GM06990 (cell line): ENCODE measurements at places on chromosomes 2 and 18.

DNA sequence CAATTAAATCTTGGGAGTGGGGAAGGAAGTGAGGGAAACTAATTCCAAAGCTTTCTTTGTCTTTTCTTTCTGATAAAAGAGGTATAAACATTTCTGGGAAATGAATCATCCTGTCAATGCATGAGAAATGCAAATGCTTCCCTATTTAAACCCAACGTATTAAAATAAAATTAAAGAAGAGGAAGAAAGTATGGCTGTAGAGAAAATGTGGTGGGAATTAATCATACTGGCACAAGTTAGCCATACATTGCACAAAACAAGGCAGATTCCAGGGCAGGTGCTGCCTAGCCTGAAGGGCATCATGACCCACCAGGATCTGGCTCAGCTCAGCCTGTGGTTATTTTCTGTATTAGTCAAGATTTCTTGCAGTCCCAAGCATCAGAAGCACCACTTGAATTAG, 338.0 kb downstream of the NYAP2 start:
- DNase-seq, result no peak

- DNase-seq, result no peak
Observed at GRCh38 chr2:96119389-96119751, 3.0 kb upstream of the ADRA2B start.

- no peak for DNase-seq
Observed at GRCh38 chr2:147636886-147637285, 207.9 kb upstream of the ACVR2A start.

GRCh38 chr2:229870903-229871656, 50.7 kb downstream of the TRIP12 start:
- DNase-seq, result no peak

DNA sequence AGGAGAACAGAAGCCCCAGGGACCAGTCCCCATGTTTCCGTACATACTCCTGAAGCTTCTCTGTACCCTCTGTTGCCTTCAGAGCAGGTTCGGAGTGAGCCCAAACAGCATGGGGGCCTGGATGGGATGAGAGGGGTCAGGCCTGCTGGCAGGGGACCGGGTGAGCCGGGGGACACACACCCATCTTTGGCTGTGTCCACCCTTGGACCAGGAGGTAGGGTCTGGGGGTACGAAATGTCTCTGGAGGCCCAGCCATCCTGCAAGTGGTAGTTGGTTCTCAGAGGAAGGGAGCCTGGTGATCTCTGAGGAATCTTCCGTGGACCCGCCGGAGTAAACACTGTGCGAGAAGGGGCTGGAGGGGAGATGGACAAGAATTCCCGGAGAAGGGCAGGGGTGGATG, 15.3 kb downstream of the FBLN7 start:
- DNase-seq, result no peak

DNA sequence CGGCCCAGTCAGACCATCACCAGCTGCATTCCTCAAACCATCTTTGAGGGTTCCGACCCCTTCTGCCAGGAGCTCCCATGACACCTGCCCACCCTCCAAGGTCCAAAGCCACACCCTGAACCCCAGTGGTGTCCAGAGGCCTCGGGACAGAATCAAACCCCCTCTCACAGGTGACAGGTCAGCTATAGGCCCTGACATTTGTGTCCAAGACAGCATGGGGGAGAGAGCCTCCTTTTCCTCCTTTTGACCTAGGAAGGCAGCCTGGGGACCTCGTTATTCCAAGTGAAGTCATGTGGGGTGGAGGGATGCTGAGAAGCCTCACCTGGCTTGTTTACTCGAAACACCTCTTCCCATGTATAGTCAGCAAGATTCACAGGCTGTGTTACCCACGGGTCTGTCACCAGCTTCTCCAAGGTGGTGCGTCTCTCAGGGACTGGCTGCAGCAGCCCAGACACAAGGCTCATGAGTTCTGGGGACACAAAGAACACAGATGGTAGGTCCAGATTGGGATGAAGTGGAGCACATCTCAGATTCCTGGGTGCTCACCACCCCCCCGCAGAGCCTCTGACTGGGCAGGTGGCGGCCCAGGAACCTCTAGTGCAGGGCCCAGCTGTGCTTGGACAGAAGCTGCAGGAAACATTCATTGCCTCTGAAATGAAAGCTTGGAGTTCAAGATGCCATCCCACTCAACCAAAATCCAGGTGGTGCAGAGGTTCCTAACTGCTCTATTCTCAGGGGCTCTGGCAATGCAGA, 5.1 kb upstream of the MTERF4 start:
- DNase-seq, result no peak

- DNase-seq, result no peak
Observed at GRCh38 chr2:238220892-238221521, 17.5 kb upstream of the ILKAP start.

GRCh38 chr2:181334158-181334826, 122.9 kb upstream of the ITGA4 start:
- DNase-seq, result no peak

- DNase-seq, result no peak
Observed at GRCh38 chr2:120941571-120942120, 206.0 kb downstream of the GLI2 start.

DNA sequence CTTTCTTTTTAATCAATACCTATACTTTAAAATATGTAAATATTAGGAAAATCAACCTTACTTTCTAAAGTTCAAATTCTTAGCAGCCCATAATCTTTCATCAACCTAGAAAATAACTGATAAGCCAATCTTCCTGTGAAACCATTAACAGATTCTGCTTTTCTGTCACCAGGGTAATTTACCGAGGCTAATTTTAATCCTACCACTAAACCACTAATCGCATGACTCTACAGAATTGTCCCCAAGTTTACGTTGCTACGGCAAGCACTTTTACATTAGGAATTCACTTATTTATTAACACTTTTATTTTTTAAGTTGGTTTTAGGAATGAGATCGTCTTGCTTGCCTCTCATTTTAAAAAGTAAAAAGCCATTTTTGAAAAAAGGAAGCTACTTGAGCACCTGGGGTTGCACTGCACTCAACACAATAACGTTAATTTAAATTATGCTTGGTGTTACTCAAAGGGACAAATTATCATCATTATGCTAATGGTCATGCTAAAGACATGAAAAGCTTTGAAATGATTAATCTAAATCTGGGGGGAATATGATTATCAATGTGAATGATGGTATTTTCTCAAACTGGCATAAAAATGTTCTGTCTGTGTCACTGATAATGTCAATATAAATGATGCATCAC, 10.2 kb downstream of the ZNF516 start:
- no peak for DNase-seq

DNA sequence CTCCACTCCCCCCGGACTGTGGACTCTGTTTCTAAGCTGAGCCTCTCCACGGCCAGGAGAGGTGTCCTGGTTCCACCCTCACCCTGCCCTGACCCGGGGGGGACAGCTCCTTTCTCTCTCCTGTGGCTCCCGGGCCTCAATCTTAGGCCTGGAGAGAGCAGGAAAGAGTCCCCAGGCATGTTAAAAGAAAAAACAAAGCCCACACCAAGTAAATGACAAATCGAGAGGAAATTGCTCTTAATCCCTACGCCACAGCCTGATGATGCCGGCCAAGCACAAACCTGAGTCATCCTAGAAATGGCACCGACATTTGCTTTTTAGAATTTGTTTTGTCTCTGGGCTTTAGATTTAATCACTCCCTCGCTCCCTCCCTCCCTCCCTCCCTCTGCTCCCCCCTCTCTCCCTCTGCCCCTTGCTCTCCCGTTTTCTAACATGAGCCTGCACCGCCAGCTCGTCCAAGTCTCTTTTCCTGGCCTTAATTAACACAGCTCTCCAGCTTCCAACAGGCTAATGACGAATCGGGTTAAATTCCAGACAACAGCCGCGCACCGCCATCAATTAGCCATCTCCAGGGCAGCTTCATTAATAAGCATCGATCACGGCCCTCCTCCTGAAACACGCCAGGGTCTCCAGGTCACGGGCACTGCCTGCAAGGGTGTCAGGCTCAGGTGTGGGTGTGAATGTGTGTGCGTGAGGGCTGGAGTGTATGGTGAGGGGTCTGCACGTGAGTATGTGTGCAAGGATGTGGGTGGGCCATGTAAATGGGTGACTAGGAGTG, 230.8 kb downstream of the CELF4 start:
- DNase-seq, result no peak

DNA sequence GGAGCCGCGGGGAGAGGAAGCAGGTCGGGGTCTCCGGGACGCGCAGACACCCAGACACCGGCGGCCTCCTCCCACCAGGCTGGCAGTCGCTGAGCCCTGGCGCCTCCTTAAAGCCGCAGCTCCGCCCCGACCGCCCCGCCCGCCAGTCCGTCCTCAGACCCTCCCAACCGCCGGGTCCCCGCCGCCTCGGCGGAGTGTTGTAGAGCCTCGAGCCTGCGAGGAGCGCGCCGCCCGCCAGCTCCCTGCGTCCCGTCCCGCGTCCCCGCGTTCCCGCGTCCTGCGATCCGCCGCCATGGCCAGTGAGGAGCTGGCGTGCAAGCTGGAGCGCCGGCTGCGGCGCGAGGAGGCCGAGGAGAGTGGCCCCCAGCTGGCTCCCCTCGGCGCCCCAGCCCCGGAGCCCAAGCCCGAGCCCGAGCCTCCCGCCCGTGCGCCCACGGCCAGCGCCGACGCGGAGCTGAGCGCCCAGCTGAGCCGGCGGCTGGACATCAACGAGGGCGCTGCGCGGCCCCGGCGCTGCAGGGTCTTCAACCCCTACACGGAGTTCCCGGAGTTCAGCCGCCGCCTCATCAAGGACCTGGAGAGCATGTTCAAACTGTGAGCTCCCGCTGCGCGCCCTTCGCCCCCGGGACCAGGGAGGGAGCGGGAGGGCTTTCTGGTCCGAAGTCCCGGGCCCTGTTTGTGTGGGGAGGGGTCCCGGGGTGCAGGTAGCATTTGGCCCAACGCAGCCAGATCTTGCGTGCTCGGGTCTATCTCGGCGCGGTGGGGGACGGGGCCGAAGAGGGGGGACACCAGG, at the start of gene EFHD1:
Gene EFHD1, plus strand, starts transcription at position 192 of the 793 bp plus-strand sequence. Its CDS starts 101 bp downstream, at position 293.
- DNase-seq, result peak; percentile 29

- no peak for DNase-seq
Observed at GRCh38 chr2:203280428-203281064, 41.7 kb downstream of the CYP20A1 start.

DNA sequence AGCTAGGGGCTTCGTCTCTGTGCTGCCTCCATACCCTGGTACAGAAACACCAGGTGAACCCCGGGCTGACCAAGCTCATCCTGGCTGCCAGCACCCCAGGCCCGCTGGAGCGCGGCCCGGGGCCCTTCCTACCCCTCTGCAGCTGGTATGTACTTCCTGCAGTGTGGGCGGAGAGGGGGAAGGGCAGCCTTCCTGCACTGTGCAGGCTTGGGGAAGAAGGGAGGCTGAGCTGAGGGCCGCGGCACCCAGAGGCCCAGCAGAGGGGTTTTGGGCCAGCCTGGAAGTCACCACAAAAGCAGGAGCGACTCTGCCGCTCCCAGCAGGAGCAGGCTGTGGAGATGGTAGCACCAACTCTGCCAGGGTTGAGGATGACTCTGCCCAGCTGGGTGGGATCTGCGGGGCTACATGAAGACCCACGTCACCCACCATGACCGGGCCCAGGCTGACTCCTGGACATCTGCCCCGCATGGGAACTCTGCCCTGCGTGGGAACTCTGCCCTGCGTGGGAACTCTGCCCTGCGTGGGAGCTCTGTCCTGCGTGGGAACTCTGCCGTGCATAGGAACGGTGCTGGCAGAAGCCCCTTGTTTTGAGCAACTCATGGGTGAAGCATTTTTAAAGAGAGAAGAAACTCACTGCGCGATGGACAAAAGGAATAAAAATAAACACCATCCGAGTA, 273.3 kb downstream of the NDUFA10 start:
- peak; percentile 30 for DNase-seq

- DNase-seq, result no peak
Observed at GRCh38 chr2:101469863-101470262, 5.0 kb downstream of the RFX8 start.

DNA sequence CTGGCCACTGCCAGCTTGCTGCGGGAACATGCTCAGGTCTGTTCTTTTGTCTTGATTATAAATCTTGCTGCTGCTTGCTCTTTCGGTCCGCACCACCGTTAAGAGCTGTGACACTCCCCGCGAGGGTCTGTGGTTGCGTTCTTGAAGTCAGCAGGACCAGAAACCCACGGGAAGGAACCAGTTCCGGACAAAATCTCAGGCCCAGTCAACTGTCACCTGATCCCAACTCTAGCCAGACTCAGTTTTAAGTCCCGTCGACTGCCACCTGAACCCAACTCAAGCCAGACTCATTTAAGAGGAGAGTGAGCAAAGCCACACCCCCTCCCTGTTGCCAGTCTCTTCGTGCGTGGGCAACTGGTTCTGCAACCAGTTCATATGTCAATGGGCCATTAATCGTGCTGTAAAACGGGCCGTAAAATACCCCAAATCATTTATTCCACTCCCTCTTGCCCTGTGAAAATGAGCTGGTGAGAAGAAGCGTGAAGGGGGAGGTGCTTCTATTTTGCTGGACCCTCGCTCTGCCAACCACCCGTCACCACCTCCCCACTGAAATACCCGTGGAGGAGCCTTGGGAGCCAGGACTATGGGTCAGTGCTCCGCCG, 224.3 kb downstream of the NDUFA10 start:
- no peak for DNase-seq

DNA sequence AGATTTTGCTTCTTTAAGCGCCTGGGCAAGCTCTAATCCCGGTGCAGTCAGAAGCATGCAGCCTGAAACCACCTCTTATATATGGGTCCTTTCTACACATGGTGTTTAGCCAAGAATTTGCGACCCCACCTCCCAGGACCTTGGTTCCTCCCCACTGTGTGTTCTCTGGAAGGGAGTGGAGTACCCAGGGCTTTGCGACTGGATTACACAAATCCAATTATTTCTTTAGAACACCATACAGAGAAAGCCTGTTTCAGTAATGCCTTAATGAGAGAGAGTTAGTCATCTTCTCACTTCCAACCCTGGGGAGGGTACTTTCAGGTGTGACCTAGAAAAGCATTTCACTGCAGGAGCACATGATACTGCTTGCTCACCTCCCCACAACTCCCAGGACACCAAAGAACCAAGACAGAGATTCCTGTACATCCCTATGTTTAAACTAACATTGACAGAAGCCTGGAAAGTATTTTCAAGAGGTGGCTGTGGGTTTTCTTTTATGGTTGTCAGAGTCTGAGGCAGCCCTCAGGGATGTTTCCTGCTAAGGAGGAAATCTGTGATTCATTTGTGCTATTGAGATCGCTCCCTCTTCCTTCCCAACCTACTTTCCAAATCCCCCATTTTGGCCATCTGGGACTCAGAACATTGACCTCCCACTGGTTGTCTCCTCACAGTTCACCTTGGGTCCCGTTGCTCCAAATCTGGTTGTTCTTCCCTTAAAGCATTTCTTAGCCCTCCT, at the start of gene CAPN14:
Gene CAPN14, minus strand, starts transcription at position 51 of the 736 bp plus-strand sequence. CDS start 12,068 bp downstream, outside the sequence.
- DNase-seq, result peak; percentile 27

DNA sequence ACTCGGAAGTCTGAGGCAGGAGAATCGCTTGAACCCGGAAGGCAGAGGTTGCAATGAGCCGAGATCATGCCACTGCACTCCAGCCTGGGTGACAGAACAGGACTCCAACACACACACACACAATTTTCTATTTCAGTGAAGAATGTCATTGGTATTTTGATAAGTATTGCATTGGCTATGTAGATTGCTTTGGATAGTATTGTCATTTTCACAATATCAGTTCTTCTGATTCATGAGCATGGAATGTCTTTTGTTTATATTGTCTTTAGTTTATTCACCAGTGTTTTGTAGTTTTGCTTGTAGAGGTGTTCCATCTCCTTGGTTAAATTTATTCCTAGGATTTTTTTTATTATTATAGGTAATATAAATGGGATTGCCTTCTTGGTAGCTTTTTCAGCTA, 693.4 kb upstream of the SYT4 start:
- DNase-seq, result no peak

- no peak for DNase-seq
Observed at GRCh38 chr18:54530285-54530684, 60.8 kb upstream of the DYNAP start.

- no peak for DNase-seq
Observed at GRCh38 chr2:10222-10875, 36.0 kb downstream of the FAM110C start.
